ENCODE measurements at places on chromosomes 2 and 18.

GRCh38 chr2:240041363-240041762, 11.1 kb upstream of the OR6B2 start:
- H3K4me3 ChIP-seq, result no peak overlapping the region
- no peak for ATAC-seq
- no peaks in the 10 kb centered on the region for H3K4me1 ChIP-seq
- no peaks in the 10 kb centered on the region for H3K36me3 ChIP-seq

DNA sequence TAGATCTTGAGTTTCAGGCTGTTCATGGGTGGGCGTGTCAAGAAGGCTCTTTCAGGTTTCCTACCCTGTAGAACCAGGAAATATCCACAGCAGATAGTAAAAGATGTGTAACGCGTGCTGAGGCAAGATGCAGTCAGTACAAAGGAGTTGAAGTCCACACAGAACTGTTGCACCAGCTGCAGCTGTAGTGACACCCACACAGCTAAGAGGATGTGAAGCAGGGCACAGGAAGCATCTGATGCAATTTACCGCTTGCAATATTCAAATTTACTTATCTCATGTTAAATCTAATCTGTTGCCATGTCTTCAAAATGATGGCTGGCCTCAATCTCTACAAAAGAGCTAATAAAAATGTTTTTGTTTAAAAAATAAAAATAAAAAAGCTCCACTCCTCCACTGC, 132.8 kb downstream of the ARHGAP15 start:
- peak overlapping the region; percentile 89 for H3K27ac ChIP-seq
- peak; percentile 61 for ATAC-seq
- H3K27me3 ChIP-seq, result no peaks in the 10 kb centered on the region
- peaks cover 50% of the 10 kb centered on the region for H3K4me1 ChIP-seq
- peaks cover 7% of the 10 kb centered on the region for H3K36me3 ChIP-seq
- H3K4me3 ChIP-seq, result peak overlapping the region; percentile 75

GRCh38 chr18:76450452-76451395, 44.3 kb downstream of the ZNF516 start:
- no peaks in the 10 kb centered on the region for H3K27me3 ChIP-seq
- H3K4me3 ChIP-seq, result peak overlapping the region; percentile 82
- H3K4me1 ChIP-seq, result peaks cover 45% of the 10 kb centered on the region
- ATAC-seq, result peak; percentile 81

DNA sequence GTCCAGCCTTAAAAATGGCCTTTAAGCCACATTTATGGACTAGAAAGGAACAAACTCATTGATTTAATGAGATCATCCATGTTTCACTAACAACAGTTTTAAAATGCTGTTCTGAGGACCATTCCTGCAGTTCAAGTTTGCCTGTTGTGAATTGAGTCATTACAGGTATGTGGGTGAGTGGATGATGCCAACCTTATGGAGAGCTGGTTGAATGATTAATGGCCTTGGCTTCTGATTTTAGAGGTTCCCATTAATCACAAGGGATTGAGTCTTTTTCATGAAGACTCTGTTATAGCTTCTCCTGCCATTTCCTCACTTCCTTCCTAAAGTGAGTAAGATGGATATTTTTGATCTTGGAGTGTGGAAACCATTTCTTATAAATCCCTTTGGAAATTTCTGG, 459.8 kb upstream of the SLC14A2 start:
- no peak for ATAC-seq
- no peak overlapping the region for H3K4me3 ChIP-seq
- H3K27ac ChIP-seq, result no peak overlapping the region
- H3K27me3 ChIP-seq, result peaks cover 17% of the 10 kb centered on the region
- H3K4me1 ChIP-seq, result no peaks in the 10 kb centered on the region
- H3K36me3 ChIP-seq, result no peaks in the 10 kb centered on the region

DNA sequence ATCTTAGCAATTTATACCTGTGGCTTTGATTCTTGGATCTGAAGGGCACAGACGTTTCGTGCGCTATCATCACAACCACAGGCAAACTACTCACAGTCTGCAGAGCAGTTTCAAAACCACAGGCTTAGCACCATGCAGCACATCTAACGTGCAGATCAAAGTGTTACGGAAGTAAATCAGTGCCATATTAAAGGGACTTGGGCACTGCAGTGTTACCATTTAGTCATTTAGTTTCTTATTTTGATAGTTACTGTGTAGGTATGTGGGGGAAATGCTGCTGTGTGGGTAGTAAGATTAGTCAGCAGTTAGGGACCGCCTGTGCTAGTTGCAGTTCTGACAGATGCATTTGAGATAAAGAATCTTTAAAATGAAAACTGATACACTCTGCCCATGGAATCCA, 384.0 kb downstream of the NBAS start:
- H3K27ac ChIP-seq, result peak overlapping the region; percentile 89
- peaks cover 38% of the 10 kb centered on the region for H3K36me3 ChIP-seq
- H3K4me1 ChIP-seq, result peaks cover 28% of the 10 kb centered on the region
- H3K4me3 ChIP-seq, result peak overlapping the region; percentile 69
- peak; percentile 95 for ATAC-seq

DNA sequence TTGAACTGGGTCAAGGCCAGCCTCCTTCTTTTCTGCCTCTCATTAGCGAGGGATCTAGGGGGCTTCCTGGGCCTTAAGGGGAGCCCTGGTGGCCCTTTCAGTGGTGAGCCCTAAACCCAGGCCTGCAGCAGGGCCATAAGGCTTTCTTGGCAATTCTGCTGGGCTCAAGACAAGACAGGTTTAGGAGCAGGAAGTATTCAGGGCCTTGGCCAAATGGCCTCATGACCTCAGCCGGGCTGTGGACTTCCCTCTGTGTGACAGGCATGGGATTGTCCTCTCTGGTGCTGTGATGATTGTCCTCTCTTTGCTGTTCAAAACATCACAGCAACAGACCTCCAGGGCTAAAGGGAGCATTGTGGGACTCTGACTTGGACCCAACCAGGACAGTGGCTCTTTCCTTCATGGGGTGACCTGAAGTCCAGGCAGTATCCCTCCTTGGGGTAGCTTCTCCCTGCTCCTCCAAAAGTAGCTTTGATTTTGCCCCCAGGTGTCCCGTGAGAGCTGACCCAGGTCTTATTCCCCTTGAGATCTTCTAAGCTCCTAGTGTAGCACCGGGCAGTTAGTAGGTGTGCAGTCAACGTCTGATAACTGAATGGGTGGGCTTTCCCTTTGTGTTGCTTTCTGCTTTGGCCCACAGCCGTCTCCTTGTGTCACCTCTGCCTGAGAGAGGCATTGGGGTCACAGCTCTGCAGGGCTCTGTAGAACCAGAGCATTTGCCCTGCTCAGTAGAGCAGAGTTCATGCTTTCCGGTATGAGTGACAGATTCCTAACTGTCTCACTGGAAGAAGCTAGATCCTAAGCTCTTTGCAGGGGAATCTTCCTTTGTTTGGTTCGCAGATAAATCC, 14.7 kb downstream of the FOSL2 start:
- no peak for ATAC-seq
- H3K27ac ChIP-seq, result peak overlapping the region; percentile 90
- H3K4me1 ChIP-seq, result peaks cover 42% of the 10 kb centered on the region
- no peaks in the 10 kb centered on the region for H3K36me3 ChIP-seq
